CD4-positive, alpha-beta T cell treated with Interleukin-12 subunit alpha and Interleukin-12 subunit beta, for 1 hour (primary cell): ENCODE measurements at places on chromosomes 4 and X.

DNA sequence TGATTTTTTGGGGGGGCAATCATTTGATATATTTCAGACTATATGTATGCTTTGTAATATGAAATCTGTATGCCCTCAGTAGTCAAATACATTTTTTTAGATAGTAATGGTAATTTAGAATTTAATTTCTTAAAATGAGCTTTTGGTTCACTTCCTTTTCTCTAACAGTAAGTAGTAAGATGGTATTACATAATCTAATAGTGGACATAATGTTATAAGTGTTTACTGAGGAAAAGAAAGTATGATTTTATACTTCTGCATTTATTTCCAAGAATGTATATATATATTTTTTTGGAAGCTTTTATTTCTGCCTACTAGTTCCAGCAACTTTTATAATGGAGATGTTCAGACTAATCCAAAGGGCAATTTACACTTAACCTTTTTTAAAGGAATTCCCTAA lies 1450.7 kb upstream of the TENM3 start:
- DNase-seq: no peak

GRCh38 chr4:25485104-25485503 lies 108.0 kb downstream of the ANAPC4 start:
- DNase-seq: no peak

DNA sequence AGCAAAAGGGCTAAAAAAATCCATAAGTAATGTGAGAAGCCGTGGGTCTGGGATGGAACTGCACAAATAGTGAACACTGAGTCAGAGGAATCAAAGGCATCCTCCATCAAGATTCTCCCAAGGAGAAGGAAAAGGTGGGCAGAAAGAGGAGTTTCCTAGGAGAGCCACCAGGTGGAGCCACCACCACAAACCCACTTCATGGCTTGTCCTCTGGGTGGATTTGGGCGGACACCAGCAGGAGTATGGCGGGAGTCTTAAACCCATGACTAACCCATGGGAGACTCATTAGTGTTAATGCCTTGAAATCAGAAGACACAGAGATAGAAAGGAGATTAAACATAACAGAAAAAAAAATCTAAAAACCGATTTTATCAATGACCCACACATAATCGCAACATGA lies 147.7 kb downstream of the SH3KBP1 start:
- DNase-seq: peak; percentile 50

DNA sequence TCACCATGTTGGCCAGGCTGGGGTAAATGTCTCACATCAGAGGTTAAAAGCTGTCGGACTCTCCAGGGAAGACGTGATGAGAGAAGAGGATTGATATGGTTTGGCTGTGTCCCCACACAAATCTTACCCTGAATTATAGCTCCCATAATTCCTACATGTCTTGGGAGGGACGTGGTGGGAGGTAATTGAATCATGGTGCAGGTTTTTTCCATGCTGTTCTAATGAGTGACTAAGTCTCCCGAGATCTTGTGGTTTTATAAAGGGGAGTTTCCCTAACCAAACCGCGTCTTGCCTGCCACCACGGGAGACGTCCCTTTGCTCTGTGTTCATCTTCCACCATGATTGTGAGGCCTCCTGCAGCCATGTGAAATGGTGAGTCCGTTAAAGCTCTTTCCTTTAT lies 64.4 kb downstream of the ASMT start:
- DNase-seq: peak; percentile 24

- no peak for DNase-seq
Observed at GRCh38 chr4:148737061-148737770, 295.0 kb upstream of the NR3C2 start.

GRCh38 chr4:186058253-186058979 lies 10.5 kb upstream of the TLR3 start:
- DNase-seq: no peak

GRCh38 chr4:98430708-98431403 lies 169.7 kb downstream of the RAP1GDS1 start:
- no peak for DNase-seq

DNA sequence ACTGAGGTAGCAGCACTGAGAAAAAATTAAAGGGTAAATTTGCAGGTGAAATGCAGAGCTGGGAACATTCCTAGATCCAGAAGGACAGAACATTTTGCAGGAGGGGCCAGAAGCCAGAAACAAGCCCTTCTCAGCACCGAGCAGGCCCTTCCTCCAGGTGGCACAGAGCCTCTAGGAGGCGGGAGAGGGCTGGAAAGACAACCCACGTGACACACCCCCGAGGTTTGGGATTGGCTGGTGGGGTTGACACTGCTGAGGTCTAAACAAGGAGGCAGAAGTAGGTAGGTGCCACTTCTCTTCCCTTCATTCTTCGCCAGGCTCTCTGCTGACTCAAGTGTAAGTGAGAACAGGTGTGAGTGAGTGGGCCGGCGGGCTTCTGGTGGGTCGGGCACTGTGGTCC lies at the start of gene PAGE4:
Gene PAGE4, plus strand, starts transcription at position 288 of the 400 bp plus-strand sequence. CDS start 1,126 bp downstream, outside the sequence.
- no peak for DNase-seq

GRCh38 chr4:138256608-138257007 lies 14.5 kb upstream of the SLC7A11 start:
- no peak for DNase-seq
